ENCODE measurements at places on chromosomes 16 and 17.

GRCh38 chr17:32565401-32565800 lies 78.6 kb downstream of the CDK5R1 start:
- DNase-seq, result no peak

DNA sequence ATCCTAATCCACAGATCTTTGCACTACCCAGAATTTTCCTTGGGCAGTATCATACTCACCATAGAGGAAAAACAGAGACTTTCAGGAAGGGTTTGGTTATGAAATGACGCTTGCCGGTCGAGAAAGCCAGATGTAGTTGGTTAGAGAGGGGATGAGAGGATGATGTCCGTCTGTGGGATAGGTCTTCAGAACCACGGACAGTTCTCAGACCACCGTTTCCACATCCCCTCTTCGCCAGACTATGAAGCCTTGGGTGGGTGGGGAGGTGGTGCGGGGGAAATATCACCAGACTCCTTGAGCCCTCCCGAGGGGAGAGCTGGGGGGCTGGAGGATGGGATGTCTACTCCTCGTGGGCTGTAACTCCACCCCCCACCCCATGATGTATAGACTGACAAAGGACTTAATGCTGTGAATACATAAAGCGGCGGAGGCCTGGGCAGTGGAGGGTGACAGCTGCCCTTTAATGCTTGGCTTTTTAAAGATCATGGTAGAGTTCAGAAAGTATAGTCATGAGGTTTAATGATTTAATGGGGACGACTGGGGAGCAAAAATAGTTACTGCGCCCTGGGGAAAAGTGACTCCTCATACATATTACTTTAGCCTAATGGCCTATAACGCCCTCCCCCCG lies 96.6 kb downstream of the MRM1 start:
- no peak for DNase-seq

- DNase-seq, result no peak
Measured at GRCh38 chr16:4179020-4179419, 62.8 kb upstream of the ADCY9 start.

- no peak for DNase-seq
Measured at GRCh38 chr16:84357191-84357651, 11.1 kb upstream of the ATP2C2 start.

- no peak for DNase-seq
Measured at GRCh38 chr16:12314653-12315185, 338.2 kb downstream of the SNX29 start.

DNA sequence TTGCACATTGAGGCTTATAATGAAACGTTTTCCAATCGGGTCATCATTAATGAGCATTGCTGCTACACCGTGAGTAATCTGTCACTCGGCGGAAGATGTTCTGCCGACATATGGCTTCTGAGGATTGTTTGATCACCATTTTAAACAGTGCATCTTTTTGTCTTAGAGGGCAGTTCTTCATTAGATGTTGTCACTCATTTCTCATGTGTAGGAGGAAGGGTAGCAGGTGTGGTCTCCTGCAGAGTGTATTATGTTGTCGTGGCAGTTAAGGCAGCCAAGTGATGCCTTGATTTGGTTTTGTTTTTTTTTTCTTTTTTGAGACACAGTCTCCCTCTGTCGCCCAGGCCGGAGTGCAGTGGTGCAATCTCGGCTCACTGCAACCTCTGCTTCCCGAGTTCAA lies 50.5 kb downstream of the SEC14L1 start:
- no peak for DNase-seq

- no peak for DNase-seq
Measured at GRCh38 chr17:56608944-56609343, 15.4 kb downstream of the NOG start.

DNA sequence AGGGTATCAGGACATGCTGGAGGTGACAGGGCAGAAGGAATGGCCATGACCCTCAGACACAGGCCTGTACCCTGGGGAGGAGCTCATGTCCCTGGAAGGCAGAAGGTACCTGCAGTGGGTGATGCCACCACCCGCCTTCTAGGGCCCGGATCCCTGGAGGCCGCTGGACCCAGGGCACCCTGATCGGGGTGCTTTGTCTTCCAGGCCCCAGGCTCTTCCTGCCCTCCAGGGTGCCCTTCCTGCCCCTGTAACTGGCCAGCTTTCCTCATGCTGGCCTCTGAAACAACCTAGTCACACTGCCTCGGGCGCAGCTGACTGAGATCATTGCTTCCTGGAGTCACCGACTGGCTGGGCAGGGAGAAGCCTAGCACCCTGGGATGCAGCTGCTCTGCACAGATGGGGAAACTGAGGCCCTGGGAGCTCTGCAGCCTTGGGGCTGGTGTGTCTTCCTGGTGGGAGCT lies 5.8 kb downstream of the ADCY7 start:
- DNase-seq, result no peak
